Body of pancreas (tissue), 4 donors: ENCODE measurements at places on chromosomes 1 and 21. TPM values are rescaled to one million over a fixed set of nuclear protein-coding genes. Genes with fewer than 3 reads are reported as not detected.
A peak's percentile ranks its signal among the peaks of the same experiment; 100 is the strongest.

The STXBP3 gene
- total RNA-seq = 39.6 TPM

The IL19 gene
- total RNA-seq = not detected

DNA sequence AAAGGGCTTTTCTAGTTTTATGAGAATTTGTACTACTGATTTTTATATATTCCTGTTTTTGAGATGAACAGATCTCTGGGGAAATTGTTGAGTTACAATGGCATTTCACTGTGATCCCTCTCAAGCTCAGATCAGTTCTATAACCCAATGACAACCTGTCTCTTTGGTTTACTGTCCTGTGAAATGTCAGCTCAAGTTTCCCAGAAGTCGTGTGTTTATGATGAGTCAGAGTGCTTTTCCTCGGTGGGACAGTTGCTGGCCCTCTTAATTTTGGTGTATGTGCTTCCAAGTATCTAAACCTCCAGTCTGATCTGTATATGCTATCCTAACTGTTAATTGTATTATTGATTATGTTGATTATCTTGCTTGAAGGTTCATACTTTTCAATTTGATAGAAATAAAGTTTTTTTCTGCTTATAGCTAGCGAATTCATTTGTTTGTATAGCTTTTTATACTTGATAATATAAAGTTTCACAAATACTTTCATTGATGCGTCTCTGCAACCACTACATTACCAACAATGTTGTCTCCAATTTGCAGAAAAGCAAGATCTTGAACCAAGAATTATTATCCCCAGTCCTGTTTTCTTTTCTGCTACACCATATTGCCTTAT lies 77.5 kb upstream of the DNAJC6 start:
- no peaks in the 10 kb centered on the region for H3K4me1 ChIP-seq
- no peak overlapping the region for H3K4me3 ChIP-seq
- no peak for DNase-seq
- no peaks in the 10 kb centered on the region for H3K36me3 ChIP-seq
- H3K27me3 ChIP-seq = no peaks in the 10 kb centered on the region
- H3K27ac ChIP-seq = no peak overlapping the region

The IKBKE gene
- total RNA-seq = 5.4 TPM

DNA sequence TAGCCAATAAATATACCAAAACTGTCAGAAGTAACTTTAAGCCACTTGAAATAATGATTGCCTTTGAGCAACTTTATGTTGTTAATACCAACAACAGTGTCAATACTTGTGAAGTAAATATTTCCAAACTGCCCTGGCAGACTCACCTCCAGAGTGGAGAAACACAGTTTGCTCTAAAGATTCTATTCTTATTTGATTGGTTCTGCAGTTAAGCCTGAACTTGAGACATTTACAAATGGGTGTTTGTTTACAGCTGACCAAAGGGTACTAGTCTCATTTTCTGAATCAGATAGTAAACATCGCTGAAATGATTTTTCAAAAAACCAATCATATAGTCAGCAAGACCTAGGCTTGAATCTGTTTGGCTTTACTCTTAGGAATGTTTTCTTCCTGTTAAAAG lies 1.3 kb upstream of the MYOC start:
- H3K36me3 ChIP-seq = no peaks in the 10 kb centered on the region
- H3K4me3 ChIP-seq = no peak overlapping the region
- peaks cover 8% of the 10 kb centered on the region for H3K4me1 ChIP-seq
- peak overlapping the region; percentile 59 for H3K27ac ChIP-seq

- H3K4me3 ChIP-seq = no peak overlapping the region
- no peak overlapping the region for H3K27ac ChIP-seq
- DNase-seq = no peak
- no peaks in the 10 kb centered on the region for H3K36me3 ChIP-seq
Measured at GRCh38 chr1:106954661-106955229, 101.7 kb upstream of the PRMT6 start.

- no peaks in the 10 kb centered on the region for H3K36me3 ChIP-seq
- H3K4me3 ChIP-seq = no peak overlapping the region
- no peak overlapping the region for H3K27ac ChIP-seq
- peaks cover 3% of the 10 kb centered on the region for H3K4me1 ChIP-seq
Measured at GRCh38 chr21:15986277-15986676, 256.5 kb downstream of the USP25 start.

- H3K27me3 ChIP-seq = no peaks in the 10 kb centered on the region
- DNase-seq = no peak
- no peak overlapping the region for H3K27ac ChIP-seq
- no peaks in the 10 kb centered on the region for H3K4me1 ChIP-seq
Measured at GRCh38 chr1:91683598-91683951, 182.9 kb downstream of the CDC7 start.

DNA sequence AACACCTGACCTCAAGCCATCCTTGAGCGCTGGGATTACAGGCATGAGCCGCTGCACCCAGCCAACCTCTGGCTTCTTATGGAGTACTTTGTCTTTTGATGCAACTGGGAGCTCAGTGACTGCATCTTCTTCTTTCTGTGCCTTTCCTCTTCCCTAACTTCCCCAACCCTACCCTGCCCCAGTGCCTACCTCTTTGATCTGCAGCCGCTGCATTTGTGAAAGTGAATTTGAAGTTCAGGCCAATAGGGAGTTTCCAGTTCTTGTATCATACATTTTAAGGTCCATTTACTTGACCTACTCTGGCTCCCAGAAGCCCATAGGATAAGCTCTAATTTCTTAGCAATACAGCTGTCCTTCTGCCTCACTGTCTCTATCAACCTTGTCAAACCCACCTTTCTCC lies 52.2 kb downstream of the KCNC4 start:
- no peak overlapping the region for H3K4me3 ChIP-seq
- H3K27ac ChIP-seq = no peak overlapping the region
- H3K36me3 ChIP-seq = no peaks in the 10 kb centered on the region
- no peaks in the 10 kb centered on the region for H3K4me1 ChIP-seq
- no peaks in the 10 kb centered on the region for H3K27me3 ChIP-seq

- peak overlapping the region; percentile 3 for H3K27ac ChIP-seq
- H3K36me3 ChIP-seq = no peaks in the 10 kb centered on the region
- no peaks in the 10 kb centered on the region for H3K27me3 ChIP-seq
- no peak overlapping the region for H3K4me3 ChIP-seq
Measured at GRCh38 chr1:229059671-229060539, 211.0 kb upstream of the RAB4A start.

The ZNF593OS gene
- total RNA-seq = not detected

The NKAIN1 gene
- total RNA-seq = not detected

- peaks cover 80% of the 10 kb centered on the region for H3K4me1 ChIP-seq
- H3K36me3 ChIP-seq = no peaks in the 10 kb centered on the region
- H3K27me3 ChIP-seq = no peaks in the 10 kb centered on the region
- no peak for DNase-seq
- peak overlapping the region; percentile 5 for H3K27ac ChIP-seq
- no peak overlapping the region for H3K4me3 ChIP-seq
Measured at GRCh38 chr1:15210651-15211375, 36.2 kb upstream of the FHAD1 start.

- no peaks in the 10 kb centered on the region for H3K27me3 ChIP-seq
- peaks cover 14% of the 10 kb centered on the region for H3K4me1 ChIP-seq
- H3K36me3 ChIP-seq = no peaks in the 10 kb centered on the region
- no peak overlapping the region for H3K4me3 ChIP-seq
Measured at GRCh38 chr1:59638231-59638711, 176.5 kb upstream of the HOOK1 start.

DNA sequence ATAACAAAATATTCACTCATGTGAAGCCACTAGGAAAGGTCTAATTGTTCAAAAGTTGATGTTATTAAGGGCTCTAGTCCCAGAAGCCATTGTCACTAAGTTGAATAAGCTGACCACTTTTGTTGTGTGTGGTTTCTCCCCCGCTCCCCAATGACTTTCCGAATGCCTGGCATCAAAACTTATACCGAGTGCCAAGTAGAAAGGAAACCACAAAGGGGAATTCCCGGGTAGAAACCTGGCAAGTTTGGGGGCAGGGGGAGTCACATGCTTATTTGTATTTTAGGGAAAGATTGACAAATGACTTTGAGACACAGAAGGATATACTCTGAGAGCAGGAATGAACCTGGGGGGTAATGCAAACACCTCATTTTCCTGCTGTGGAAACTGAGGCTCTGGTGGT lies 154.1 kb downstream of the TGFBR3 start:
- no peak overlapping the region for H3K4me3 ChIP-seq
- no peak overlapping the region for H3K27ac ChIP-seq
- peaks cover 23% of the 10 kb centered on the region for H3K4me1 ChIP-seq
- H3K27me3 ChIP-seq = no peaks in the 10 kb centered on the region

- H3K27me3 ChIP-seq = no peaks in the 10 kb centered on the region
- no peak overlapping the region for H3K4me3 ChIP-seq
- no peak overlapping the region for H3K27ac ChIP-seq
- H3K36me3 ChIP-seq = no peaks in the 10 kb centered on the region
- H3K4me1 ChIP-seq = peaks cover 24% of the 10 kb centered on the region
Measured at GRCh38 chr1:206739411-206740076, 31.0 kb upstream of the IL19 start.

DNA sequence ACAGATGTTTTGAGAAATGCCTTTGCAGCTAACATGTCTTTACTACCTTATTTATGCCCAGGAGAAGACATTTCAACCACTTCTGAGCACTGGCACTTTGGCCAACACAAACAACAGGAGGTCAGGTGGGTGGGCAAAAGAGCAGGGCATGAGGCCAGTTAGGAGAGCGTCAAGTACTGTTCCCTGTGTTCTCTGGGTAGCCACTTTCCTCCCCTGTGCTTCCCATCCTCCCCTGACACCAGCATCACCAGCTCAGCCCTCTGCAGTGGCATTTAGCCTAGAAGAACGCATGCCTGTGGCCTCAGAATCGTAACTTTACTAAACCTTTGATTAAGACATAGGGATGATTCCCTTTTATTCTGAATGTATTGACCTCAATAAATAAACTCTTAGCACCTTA lies 18.3 kb downstream of the BTG2 start:
- H3K36me3 ChIP-seq = no peaks in the 10 kb centered on the region
- H3K27me3 ChIP-seq = no peaks in the 10 kb centered on the region
- H3K4me3 ChIP-seq = no peak overlapping the region
- H3K27ac ChIP-seq = peak overlapping the region; percentile 96
- DNase-seq = peak; percentile 61

The S100A7 gene
- not detected for total RNA-seq

GRCh38 chr1:27655151-27655937 lies 16.6 kb downstream of the IFI6 start:
- H3K27me3 ChIP-seq = no peaks in the 10 kb centered on the region
- no peak overlapping the region for H3K27ac ChIP-seq
- DNase-seq = no peak

The KCND3 gene
- total RNA-seq = 7.6 TPM

DNA sequence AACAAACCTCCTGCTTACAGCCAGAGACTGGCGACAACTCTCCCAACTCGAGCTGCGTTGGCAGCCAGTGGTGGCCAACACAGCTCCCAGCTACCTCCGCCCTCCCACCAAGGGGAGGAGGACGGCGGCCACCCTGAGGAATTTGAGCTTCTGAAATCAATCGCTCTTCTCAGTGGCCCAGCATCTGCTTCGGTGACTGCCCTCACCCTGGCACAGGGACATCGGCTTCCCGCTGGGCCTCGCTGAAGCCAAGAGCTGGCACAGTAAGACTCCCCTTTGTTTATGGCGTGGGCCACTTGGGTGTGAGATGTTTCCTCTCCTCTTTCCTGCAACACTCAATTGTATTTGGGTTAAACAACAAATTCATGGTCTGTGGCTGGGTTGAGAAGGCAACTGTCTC lies 136.2 kb downstream of the ZBTB18 start:
- H3K4me3 ChIP-seq = no peak overlapping the region
- no peaks in the 10 kb centered on the region for H3K27me3 ChIP-seq
- H3K27ac ChIP-seq = no peak overlapping the region
- DNase-seq = no peak

GRCh38 chr1:19730232-19730631 lies 65.6 kb downstream of the HTR6 start:
- no peaks in the 10 kb centered on the region for H3K27me3 ChIP-seq
- H3K4me1 ChIP-seq = peaks cover 8% of the 10 kb centered on the region
- peaks cover 19% of the 10 kb centered on the region for H3K36me3 ChIP-seq
- DNase-seq = no peak

The TRIM17 gene
- total RNA-seq = not detected

- H3K4me1 ChIP-seq = no peaks in the 10 kb centered on the region
- no peaks in the 10 kb centered on the region for H3K27me3 ChIP-seq
- H3K36me3 ChIP-seq = no peaks in the 10 kb centered on the region
- H3K27ac ChIP-seq = no peak overlapping the region
- no peak overlapping the region for H3K4me3 ChIP-seq
Measured at GRCh38 chr1:103265551-103265950, 157.2 kb upstream of the COL11A1 start.

DNA sequence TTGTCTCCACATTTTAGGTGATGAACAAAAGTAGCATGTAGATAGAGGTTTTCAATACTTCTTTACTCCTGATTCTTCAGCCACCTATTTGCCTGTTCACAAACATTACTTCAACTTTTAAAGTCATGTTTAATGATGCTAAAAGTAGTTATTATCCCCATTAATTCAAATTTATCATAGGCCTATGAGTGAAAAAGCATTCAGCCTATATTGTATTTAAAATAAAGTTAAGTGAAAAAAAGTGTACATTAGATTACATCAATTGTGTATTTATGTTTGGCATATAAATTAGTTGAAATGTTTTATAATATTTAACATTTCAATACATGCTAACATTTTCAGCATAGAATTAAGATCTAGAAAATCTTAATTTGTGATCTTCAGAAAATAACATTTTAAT lies 10.5 kb downstream of the CDKN2C start:
- no peaks in the 10 kb centered on the region for H3K36me3 ChIP-seq
- no peak for DNase-seq
- H3K4me1 ChIP-seq = peaks cover 19% of the 10 kb centered on the region
- H3K27ac ChIP-seq = peak overlapping the region; percentile 92
- no peak overlapping the region for H3K4me3 ChIP-seq
- no peaks in the 10 kb centered on the region for H3K27me3 ChIP-seq

GRCh38 chr1:40381268-40382107 lies 8.0 kb downstream of the SMAP2 start:
- no peak overlapping the region for H3K4me3 ChIP-seq
- DNase-seq = no peak
- peaks cover 76% of the 10 kb centered on the region for H3K4me1 ChIP-seq
- H3K27ac ChIP-seq = peak overlapping the region; percentile 86
- H3K27me3 ChIP-seq = no peaks in the 10 kb centered on the region
- H3K36me3 ChIP-seq = no peaks in the 10 kb centered on the region

DNA sequence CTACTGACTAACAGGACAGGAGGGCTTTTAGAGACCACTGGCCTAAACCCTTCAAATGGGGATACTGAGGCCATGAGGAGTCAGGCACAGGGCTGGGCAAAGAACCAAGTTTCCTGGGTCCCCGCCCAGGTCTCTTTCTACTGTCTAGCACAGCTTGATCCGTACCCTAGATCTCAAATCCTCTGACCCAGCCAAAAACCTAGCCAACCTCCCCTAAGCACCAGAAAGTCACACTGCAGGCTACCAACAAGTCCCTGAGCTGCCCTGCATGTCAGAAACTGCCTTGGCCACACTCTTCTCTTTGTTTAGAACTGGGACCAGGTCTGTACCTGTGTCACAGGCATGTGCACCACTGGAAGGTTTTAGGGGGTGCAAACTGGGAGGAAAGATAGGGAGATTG lies 33.6 kb downstream of the AHDC1 start:
- H3K27ac ChIP-seq = peak overlapping the region; percentile 98
- DNase-seq = no peak
- H3K4me3 ChIP-seq = no peak overlapping the region
- H3K27me3 ChIP-seq = no peaks in the 10 kb centered on the region

- H3K36me3 ChIP-seq = no peaks in the 10 kb centered on the region
- DNase-seq = no peak
- H3K4me3 ChIP-seq = no peak overlapping the region
- H3K4me1 ChIP-seq = no peaks in the 10 kb centered on the region
Measured at GRCh38 chr1:200991097-200991614, 32.4 kb downstream of the KIF21B start.

The CNIH4 gene
- 35.3 TPM for total RNA-seq

The NAV1 gene
- 13.7 TPM for total RNA-seq

GRCh38 chr1:27102707-27103468 lies 52.0 kb downstream of the SLC9A1 start:
- no peaks in the 10 kb centered on the region for H3K36me3 ChIP-seq
- no peaks in the 10 kb centered on the region for H3K4me1 ChIP-seq
- DNase-seq = peak; percentile 83
